NCI-H2081 treated with DMSO at 0.1 percent for 48 hours (cell line): ENCODE measurements at places on chromosomes 1 and 21.

DNA sequence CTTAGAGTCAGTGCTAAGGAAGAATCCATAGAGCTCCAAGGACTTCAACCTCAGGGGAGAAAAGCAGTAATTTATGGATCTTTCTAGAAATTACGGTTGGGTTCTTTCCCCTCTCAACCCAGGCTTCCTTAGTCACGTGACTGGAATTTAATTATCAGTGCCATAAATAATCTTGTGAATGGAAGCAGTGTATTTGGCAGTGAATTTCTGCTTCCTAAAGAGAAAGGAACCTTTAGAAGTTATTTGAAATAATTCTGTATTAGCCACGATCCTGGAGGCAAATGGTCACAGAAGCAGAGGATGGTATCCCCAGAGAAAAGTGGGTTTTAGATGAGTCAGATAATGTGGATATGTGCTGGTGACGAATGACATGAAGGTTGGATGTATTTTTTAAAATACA lies 89.6 kb downstream of the NFIA start:
- no peak for DNase-seq

GRCh38 chr1:109718495-109718894 lies 6.4 kb downstream of the GSTM5 start:
- DNase-seq = no peak

GRCh38 chr1:149933208-149933607 lies 3.5 kb downstream of the MTMR11 start:
- DNase-seq = no peak

DNA sequence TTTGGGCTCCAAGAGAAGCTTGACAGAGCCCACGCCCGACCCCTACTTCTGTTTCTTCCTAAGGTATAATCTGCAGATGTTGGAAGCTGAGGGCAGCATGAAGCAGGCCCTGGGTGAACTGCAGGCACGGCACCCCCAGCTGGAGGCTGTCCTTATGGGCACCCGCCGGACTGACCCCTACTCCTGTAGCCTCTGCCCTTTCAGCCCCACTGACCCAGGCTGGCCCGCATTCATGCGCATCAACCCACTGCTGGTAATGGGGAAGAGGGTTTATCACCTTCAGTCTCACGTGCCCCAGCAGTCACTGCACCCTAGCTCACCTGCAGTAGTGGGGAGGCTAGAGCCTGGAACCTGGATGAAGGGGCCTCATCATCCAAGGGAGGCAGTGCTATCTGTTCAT lies 3.1 kb upstream of the LENEP start:
- DNase-seq = no peak

GRCh38 chr1:66273656-66274055 lies 260.3 kb upstream of the SGIP1 start:
- no peak for DNase-seq

- no peak for DNase-seq
These were observed 203.8 kb upstream of the POU3F1 start for GRCh38 chr1:38250356-38250755.

GRCh38 chr1:159869173-159869572 lies 6.7 kb upstream of the VSIG8 start:
- DNase-seq = no peak

- DNase-seq = no peak
These were observed 27.6 kb downstream of the TTC39A start for GRCh38 chr1:51302746-51303145.

DNA sequence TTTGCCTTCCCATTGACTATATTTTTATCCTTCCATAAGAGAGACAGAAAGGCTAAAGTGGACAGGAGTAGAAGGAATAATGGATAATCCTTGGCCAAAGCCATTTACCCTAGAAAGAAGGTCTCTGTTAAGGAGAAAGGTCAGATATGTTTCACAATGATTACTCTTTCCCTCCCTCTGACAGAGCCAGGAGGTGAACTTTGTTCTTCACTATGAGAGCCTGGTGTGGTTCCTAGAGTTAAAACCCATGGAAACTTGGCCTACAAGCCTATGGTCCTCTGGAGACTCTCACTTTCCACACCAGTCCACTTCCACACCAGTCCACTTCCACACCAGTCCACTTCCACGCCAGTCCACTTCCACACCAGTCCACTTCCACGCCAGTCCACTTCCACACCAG lies 479.9 kb upstream of the ZP4 start:
- no peak for DNase-seq

- no peak for DNase-seq
These were observed 27.2 kb downstream of the RHEX start for GRCh38 chr1:206080026-206080820.

GRCh38 chr1:119159966-119160365 lies 19.5 kb upstream of the WARS2 start:
- no peak for DNase-seq

DNA sequence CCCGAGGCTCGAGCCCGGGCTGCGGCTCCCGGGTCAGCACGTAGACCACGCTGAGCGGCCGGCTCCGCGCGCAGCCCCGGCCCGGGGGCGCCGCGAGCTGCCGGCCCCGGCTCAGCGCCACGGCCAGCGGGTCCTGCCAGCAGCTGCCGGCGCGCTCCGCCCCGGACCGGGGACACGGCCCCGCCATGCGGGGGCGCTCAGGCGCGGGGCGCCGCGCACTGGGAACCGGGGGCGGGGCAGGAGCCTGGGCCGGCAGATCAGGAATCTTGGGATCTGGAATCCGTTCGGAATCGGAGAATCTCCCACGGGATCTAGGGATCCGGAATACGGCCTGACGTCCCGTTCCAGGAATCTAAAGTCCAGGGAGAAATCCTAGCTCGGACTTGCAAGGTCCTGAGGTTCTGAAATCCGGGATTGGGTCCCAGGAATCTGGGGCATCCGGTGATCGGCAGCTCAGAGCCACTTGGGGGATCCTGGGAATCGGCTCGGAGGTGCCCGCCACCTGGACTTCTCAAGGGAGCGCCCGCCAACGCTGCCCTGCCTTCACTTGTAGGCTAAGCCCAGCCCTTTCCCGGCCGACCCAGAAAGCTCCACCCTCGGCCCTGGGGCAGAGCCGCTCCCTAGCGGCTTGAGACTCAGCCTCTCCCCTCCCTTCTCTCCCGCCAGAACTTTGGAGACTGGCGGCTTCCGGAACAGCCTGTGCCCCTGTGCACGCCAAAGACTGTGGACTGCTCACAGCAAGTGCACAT lies at the start of gene MAP3K6:
Gene MAP3K6, minus strand, starts transcription at position 551 of the 749 bp plus-strand sequence. Its CDS starts 364 bp downstream, at position 187.
- no peak for DNase-seq
